ENCODE measurements at places on chromosomes 11 and 22.
A peak's percentile ranks its signal among the peaks of the same experiment; 100 is the strongest.

- no peak for DNase-seq
These were observed 96.8 kb downstream of the ATM start for GRCh38 chr11:108319541-108320145.

DNA sequence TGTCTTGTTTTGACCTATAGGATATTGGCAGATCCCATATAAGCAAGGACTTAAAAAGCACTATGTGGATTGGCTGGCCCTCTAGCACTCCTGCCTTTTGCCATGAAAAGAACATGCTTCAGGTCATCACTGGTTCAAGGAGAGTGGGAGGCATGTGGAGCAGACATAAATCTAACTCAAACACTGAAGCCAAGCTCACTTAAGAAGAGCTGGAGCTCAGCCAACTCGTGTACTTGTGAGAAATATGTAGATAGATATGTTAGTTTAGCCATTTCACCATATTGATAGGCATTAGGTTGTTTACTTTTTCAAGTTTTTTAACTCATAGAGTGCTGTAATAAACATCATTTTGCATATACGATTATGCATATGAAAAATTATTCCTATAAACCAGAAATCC, 19.9 kb upstream of the BBOX1 start:
- peak; percentile 18 for DNase-seq

GRCh38 chr22:45421349-45422055, 8.0 kb downstream of the RIBC2 start:
- no peak for DNase-seq

- DNase-seq, result no peak
These were observed 11.1 kb upstream of the LDLRAD3 start for GRCh38 chr11:35932681-35933319.

DNA sequence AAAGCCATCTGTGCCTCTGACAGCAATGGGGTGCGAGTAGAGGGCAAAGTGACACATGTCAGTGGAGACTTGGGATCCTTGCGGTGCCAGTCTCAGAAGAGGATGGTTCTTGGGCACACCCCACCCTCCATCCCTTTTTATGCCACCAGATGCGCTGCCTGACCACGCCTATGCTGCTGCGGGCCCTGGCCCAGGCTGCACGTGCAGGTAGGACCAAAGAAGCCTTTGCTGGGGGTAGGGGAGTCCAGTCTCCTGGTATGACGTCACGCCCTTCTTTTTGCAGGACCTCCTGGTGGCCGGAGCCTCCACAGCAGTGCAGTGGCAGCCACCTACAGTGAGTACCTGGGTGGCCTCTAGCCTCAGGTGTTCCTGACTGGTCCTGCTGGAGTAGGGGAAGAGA, 1.5 kb downstream of the NDUFS8 start:
- no peak for DNase-seq

- no peak for DNase-seq
These were observed 452.0 kb upstream of the CCDC179 start for GRCh38 chr11:23311986-23312940.

GRCh38 chr22:23497016-23497885, 82.8 kb downstream of the IGLL1 start:
- no peak for DNase-seq

GRCh38 chr11:3906166-3906565, 50.7 kb downstream of the STIM1 start:
- no peak for DNase-seq

GRCh38 chr11:12179531-12179930, 69.1 kb downstream of the MICAL2 start:
- DNase-seq, result peak; percentile 90
